Hepatocyte (in vitro differentiated cells): ENCODE measurements at places on chromosomes 11 and 22.

DNA sequence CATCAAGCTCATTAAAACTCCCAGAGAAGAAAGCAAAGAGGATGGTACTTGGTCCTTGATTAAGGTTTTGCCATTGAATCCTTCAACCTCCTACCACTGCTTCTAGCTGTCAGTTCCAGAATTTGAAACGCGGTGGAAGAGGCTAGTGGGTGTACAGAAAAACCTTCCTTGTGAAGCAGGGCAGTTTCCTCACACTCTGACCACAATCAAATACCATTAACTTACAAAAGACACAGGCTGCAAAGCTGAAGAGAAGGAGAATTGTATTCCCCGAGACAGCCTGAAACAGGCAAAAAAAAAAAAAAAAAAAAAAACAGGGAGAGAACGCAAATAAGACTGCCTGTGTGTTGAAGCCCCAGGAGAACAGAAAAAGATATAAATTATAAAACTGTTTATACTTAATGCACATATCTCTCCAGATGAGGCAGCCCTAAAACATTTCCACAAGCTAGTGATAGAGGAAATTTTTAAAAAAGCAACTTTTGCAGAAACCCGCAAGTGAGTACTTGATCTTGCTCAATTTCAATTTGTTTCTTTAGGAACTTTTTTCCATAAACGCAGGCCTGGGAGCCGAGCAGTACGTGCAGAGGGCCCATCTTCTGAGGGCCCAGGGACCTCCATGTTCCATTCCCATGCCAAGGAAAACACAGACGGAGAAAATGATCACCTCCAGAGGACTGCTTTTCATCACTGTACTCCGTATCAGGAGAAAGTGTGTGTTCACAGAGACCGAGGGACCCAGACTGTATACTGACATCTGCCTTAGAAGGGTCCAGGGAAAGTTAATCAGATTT is 218.7 kb upstream of the BLID start:
- no peak for DNase-seq

DNA sequence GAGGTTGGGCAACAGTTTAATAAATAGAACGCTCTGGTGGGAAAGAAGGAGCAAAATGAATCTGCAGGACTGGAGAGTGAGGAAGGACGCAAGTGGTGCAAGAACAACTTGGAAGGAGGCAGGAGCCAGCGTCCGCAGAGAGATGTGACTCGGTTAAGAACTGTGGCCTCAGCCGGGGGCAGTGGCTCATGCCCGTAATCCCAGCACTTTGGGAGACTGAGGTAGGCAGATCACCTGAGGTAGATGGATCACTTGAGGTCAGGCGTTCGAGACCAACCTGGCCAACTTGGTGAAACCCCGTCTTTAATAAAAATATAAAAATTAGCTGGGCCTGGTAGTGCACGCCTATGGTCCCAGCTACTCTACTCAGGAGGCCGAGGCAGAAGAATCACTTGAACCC is 319.7 kb downstream of the LARGE1 start:
- DNase-seq, result no peak

DNA sequence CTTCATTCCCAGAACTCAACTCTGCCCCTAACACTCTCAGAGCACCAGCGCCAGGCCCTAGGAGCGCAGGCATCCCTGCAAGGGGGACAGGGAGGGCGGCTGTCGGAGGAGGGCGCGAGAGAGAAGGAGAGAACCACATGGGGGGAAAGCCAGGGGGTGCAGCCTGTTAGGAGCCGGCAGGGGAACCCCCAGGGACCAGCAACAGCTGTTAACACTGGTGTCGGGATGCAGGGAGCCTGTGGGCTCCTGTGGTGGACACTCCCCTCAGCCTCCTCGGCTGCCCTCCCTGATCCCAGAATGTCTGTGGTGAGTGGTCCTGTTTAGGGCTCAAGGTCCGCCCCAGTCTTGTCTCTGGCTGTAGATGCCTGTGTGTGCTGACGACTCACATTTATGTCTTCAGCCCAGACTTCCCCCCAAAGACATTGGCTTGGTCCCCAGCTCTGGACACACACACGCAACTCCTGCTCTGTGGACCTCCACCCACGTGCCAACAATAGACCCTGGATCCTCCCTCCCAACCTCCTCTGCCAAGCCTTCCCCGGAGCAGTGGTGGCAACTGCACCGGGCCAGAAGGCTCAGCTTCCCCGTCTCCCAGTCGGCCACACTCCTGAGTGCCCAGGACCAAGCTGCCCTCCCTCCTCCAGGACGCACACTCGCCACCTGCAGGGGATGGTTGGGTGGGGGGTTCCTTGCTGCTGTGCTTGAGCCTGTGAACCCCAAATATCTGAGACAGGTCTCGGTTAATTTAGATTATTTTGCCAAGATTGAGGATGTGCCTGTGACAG is 817 bp upstream of the IFITM5 start:
- DNase-seq, result peak; percentile 61

- no peak for DNase-seq
These were observed 1.1 kb upstream of the GSTT4 start for GRCh38 chr22:24006207-24006913.

DNA sequence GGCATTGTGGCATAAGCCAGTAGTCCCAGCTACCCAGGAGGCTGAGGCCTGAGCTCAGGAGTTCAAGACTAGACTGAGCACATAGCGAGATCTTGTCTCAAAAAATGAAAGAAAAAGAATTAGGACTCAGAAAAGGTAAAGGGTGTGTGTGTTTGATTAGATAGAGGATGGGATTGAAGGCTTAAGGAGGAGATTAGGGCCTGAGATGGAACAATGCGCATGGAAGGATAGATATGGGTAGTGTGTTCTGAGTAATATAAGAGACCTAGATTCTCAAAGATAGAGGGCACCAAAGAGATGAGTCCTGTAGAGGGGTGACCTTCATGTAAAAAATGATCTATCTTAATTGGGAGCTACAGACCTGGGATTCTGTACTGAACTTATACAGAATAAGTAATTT is 17.3 kb upstream of the RAB30 start:
- DNase-seq, result no peak

GRCh38 chr11:114075891-114076441 is 16.5 kb downstream of the ZBTB16 start:
- DNase-seq, result peak; percentile 80

GRCh38 chr11:15107730-15108515 is 6.8 kb upstream of the INSC start:
- no peak for DNase-seq

GRCh38 chr11:130760515-130761125 is 155.7 kb downstream of the SNX19 start:
- no peak for DNase-seq

DNA sequence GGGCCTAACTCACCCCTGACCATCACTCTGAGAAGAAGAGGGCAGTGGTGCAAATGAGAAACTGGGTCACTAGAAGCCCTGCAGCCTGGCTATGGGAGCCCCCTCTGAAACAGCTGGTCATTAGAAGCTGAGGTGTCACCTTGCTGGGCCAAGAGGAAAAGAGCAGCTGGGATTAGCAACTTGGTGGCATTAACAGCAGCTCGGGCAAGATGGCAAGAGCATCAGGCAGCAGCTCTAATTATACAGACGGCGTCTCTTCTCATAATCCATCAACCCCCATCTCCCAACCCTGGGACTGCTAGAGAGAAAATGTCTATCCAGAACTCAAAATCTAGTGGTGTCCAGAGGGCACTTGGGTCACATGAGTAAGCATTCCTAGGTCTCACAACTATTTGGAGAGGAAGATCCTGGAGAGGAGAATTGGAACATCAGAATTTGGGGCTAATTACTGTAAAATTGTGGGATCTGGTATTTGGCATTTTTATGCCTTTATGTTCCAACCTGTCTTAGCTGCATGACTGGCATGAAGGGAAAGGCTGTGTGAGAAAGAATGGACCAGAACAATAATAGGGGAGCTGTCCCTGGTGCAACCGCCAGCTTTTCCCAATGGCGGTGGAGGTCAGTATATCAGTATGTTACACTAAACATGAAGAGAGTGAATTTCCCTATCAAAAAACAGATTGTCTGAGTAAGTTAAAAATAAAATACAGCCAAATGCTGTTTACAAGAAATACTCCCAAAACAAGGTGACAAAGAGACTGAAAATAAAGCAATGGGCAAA is 7.6 kb upstream of the LMO1 start:
- no peak for DNase-seq

- no peak for DNase-seq
These were observed 23.3 kb upstream of the EIF3D start for GRCh38 chr22:36552289-36552688.

GRCh38 chr11:64207256-64208085 is 950 bp downstream of the FERMT3 start:
- no peak for DNase-seq

DNA sequence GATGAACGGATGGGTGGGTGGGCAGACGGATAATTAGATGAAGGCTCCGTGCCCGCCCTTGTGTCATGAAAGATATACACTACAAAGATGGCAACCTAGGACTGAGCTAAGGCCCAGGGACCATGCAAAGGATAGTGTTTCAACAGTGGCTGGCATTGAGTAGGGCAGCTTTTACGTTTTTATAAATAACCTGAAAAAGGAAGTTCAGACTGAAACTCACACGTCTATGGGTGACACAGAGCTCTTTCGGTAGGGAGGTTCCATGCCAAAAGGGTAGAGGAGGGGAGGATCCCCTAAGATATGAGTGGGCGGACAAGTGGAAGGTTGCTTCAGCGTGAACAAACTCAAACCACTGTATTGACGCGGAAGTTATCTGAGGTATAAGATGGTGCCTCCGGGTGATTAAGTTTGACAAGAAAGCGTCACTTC is 90.5 kb downstream of the UBASH3B start:
- no peak for DNase-seq

DNA sequence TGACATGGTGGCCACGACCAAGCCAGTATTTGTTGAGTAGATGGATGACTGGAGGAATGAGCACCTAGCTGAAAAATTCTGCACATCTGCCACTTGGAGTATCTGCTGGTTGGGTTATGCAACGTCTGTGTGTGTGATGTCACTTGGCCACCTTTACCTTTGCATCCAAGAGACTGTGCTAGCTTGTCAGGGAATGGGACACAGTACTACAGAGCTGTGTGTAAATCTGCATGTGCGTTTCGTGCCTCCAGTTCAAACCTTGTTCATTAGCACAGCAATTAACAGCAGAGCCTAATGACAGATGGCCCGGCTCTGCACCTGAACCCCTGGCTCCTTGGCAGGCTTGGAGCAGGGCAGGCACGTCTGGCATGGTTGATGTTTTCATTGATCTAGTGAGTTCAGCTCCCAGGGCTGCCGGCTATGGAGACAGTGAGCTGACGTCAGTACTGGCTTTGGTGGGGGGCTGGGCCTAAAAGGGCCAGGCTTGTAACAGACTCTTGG is 188.4 kb upstream of the NAV2 start:
- DNase-seq, result peak; percentile 48

GRCh38 chr11:1749395-1750351 is 722 bp downstream of the IFITM10 start:
- DNase-seq, result peak; percentile 62

DNA sequence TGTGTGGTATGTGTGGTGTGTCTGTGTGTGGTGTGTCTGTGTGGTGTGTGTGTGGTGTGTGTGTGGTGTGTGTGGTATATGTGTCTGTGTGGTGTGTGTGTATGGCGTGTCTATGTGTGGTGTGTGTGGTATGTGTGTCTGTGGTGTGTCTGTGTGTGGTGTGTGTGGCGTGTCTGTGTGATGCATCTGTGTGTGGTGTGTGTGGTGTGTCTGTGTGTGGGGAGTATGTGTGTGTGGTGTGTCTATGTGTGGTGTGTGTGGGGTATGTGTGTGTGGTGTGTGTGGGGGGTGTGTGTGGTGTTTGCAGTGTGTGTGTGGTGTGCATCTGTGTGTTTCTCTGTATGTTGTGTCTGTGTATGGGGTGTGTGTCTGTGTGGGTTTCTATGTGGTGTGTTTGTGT is 7.8 kb upstream of the PVALB start:
- no peak for DNase-seq

GRCh38 chr11:108216988-108217387 is 5.5 kb downstream of the NPAT start:
- no peak for DNase-seq

DNA sequence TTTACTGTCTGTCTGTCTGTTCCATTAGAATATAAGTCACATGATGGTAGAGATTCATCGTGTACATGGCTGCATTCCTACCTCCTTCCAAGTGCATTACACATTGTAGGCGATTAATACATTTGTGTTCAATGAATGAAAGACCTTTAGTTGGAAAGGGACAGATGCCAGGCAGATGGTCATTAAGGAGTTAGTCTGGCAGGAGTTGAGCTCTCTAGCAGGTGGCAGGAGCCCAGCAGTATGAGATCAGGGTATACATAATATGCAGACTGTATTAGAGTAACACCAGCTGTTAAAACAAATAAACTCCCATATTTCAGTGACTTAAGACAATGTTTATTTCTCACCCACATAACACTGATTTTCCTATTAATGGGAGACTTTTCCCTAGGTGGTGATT is 147.7 kb upstream of the LARGE1 start:
- DNase-seq, result no peak

GRCh38 chr22:27314276-27314807 is 487.2 kb downstream of the MN1 start:
- peak; percentile 44 for DNase-seq

DNA sequence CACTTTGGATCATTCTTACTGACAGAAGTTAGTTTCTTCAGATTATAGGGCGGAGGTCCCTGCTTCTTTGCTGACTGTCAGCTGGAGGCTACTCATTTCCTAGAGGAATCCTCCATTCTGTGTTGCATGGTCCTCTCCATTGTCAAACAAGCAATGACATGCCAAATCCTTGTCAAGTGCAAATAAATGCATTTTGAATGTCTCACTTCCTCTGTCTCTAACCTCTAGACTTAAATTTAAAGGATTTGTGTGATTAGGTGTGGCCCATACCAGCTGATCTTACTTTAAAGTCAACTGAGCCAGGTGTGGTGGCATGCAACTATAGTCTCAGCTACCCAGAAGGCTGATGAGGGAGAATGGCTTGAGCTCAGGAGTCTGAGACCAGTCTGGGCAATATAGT is 458.4 kb upstream of the CCDC179 start:
- DNase-seq, result no peak

DNA sequence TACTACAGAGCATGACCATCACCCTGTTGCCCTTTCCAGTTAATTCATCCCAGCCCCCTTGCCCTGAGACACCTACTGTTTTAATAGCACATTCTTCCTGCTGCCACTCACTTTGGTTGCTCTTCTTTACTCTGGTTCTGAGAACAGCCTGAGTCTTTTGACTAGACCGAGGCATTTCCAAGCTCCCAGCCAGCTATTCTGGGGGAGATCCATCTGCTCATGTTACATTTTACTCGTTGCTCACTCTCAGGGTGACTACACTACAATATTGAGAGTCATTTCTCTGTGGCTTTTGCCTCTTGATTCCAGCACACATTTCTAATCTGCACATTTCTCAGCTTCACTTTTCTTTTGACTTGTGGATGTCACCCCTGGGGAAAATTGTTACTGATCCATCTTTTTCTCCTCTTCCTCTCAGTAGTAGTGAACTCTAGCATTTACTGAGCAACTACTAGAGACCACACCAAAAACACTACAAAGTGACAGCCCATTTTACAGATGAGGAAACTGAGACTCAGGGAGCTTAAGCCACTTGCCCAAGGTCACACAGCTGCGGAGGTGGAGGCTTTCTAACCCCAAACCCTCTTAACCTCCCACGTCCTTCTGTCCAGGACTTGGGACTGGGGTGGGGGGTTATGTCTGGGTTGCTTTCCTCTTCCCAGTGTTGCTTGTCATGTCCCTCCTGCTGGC is 117.8 kb downstream of the C11orf91 start:
- DNase-seq, result no peak

GRCh38 chr22:30087611-30088010 is 7.3 kb downstream of the HORMAD2 start:
- DNase-seq, result no peak
